ENCODE measurements at places on chromosomes 7 and 10.

DNA sequence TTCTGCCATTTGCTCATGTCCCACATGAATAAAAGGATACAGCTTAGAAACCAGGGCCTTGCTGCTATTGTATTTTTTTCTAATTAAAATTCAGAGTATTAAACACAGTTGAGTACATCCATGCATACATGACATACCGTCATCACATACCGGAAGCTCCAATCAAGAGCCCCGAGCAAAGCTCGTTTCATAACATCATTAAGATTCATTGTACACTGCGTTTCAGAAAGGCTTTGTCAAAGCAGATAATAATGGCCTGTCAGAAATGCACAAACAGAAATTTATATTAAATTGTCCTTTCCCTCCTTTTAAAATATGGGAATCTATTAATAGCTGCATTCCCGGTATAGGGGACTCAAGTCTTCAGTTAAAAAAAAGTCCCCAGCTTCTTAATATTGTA lies 103.4 kb downstream of the PRTFDC1 start:
- no peak for DNase-seq

DNA sequence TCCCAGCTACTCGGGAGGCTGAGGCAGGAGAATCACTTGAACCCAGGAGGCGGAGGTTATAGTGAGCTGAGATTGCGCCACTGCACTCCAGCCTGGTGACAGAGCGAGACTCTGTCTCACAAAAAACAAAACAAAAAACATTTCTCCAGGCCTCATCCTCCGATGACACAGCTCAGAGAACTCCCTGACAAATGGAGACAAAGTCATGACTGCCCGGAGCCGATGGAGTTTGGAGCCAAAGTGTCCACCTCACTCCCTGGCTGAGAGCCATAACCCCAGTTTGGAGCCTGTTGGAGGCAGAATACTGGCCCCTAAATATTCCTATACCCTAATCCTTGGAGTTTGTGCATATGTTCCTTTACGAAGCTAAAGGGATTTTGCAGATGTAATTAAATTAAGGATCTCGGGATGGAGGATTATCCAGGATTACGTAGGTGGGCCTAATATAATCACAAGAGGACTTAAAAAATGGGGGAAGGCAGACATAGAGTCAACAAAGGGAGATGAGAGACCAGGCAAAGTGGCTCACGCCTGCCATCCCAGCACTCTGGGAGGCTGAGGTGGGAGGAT lies 22.7 kb downstream of the SSC4D start:
- DNase-seq, result no peak

DNA sequence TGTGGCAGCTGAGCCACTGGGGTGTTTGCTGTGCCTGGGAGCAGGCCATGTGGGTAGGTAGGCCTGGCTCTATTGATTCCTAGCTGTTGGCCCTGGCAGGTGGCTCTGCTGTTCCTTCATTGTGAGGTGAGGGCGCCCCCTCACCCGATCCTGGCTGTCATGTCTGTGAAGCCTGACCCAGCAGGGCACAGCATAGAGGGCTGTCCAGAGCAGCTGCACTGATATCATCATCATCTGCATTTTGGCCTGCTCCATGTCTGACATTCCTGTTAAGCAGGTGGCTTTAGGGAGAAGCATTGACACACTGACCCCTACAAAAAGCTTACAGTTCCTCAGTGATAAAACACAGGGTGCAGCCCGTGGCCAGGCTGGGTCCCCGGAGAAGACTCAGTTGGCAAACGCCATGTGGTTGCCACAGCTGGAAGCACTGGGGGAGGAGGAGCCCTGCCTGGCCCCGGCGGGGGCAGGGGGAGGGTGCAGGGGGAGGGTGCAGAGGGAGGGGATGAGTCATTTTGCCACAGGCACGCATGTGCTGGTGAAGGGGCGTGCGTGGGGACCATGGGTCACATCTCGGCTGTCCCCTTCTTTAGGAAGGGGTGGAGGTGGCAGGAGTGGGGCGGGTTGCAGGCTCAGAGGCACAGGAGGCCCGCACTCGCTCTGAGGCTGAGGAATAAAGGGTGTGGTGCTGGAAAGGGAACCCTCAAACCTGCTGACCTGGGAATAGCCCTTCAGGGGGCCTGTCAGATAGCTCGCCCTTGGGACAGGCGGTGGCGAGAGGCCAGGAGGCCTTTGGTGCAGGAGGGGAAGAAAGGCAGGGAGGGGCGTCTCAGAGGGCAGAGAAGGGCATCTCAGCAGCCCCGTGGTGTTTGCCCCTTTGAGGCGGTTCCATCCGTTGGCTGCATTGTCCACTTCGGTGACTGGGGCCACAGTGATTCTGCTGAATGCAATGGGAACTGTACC lies 31.6 kb downstream of the IKZF1 start:
- no peak for DNase-seq

- no peak for DNase-seq
Observed at GRCh38 chr7:127396184-127396583, 3.7 kb upstream of the ZNF800 start.

GRCh38 chr10:123645016-123645415 lies 21.1 kb upstream of the GPR26 start:
- DNase-seq, result no peak

DNA sequence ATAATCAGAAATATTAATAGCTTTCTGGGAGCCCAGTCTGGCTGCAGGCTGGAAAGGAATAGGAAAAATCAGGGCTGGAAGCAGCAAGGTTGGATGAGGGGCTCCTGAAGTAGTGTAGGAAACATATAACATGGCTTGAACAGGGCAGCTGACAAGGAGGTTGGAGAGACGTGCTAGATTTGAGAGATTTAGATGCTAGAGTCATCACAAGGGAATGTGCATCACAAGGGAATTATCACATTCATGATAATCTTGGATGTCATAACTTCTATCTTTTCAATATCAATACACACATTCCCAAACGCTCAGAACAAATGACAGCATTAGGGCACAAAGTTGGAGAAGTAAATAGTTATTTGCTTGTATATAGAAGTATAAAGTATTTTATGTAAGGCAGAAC lies 120.9 kb upstream of the EGFR start:
- DNase-seq, result no peak

DNA sequence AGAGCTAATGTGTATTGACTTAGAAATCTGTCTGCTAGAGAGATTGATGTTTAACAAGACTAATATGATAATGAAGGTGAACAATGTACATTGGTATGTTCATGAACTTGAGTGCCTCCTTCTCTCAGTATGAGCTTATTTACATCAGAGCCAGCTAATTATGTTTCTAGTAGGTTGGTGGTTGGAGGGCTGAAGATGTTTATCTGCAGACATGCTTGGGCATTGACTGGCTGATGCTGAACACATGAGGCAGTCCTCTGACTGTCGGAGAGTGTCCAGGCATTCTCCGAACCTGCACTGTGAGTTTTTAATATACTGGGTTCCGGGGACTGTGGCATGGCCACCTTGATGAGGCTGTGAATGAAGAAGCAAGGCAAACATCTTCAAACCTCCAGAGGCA lies 47.5 kb downstream of the BMPER start:
- DNase-seq, result no peak

- DNase-seq, result no peak
Observed at GRCh38 chr7:90155206-90155605, 937 bp downstream of the STEAP1 start.

DNA sequence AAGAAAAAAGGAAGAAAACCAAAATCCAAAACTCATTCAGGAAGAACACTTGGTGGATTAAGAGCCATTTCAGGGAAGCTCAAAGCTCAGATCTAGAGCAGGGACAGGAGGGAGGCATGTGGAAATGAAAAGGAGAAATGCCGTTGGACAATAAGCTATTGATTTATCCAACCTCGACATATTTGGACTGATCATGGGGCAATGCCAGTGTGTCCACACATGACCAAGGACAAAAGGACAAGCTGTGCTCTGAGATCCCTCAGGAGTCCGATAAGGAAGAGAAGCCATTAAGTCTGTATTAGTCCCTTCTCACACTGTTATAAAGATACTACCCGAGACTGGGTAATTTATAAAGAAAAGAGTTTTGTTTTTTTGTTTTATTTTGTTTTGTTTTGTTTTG lies 684.0 kb upstream of the CELF2 start:
- DNase-seq, result no peak

DNA sequence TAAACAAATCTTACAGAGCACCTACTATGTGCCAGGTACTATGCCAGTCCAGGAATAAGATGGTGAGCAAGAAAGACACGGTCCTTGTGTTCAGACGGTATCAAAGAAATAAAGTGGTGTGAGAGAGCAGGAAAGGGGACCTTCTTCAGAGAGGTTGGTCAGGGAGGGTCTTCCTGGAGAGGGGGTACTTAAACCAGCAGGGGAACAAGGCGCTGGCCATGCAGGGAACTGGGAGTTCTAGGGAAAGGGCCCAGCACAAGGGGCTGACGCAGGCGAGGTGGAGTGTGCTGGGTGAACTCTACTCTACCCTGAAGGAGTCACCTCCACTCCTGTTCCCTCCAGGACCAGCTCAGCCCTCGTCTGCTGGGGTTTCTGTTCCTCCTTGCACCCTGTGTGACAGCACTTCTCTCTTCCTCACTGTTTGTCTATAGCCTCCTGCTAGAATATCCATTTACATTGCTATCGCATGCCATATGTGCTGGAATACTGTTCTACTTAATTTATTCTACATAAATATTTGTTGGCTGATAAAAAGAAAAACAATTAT lies 73.5 kb downstream of the AOAH start:
- no peak for DNase-seq

DNA sequence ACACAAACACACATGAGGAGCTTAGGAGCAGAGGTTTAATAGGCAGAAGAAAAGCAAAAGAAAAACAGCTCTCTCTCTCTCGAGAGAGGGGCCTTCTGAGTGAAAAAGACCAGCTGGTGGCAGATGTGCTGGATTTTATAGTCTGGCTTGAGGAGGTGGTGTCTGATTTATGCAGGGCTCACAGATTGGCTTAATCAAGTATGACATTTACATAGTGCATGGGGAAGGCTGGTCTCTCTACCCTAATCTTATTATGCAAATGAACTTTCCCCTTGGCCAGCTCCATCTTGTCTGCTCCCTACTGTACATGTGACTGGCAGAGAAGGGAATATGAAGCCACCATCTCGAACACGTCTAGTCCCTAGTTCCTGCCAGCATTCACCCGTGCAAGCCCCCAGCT lies 219.5 kb upstream of the ZNF804B start:
- DNase-seq, result no peak

DNA sequence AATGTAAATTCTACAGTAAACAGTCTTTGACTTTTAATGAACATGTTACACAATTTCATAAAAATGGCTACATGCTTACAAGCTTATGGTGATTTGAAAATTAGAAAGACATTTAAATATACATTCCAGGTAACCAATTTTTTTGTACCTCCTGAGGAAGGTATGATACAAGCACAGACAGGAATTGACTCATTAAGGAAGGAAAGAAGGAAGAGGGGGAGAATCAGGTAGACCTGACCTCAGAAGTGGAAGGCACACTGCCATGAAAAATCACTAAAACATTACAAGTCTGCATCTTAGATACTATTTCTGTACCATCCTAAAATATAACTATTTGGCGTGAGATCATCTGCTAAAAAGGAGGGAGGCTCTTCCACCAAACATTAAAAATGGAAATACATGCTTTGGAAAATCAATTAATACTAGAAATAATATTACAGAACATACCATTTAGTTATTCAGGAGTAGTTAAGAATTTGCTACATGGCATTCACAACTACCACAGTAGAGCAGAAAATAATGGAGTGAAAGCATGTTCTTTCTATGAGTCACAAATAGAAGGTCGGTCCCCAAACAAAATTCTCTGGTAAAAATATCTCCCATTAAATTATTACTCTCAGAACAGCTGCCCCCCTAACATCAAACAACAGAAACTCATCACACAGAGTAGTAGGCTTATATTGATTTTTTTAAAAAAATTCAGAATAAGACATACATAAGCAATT lies 15.2 kb downstream of the RAB11FIP2 start:
- DNase-seq, result no peak

DNA sequence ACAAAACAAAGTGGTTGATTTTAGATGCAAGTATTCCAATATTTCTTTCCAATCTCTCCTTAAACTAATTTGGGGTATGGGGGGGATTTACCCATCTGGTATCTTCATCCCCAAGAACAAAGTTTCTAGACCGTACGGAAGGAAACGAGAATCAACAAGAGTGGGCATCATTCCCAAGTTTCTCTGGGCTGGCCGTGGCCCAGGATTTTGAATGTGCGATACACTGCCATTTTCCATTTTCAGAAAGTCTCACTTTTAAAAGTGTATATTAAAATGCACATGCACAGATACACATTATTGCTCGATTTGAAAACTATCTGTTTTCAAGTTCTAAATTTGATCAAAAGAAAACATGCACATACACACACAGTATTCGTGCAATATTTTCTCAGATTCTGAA lies 234.5 kb downstream of the CHCHD3 start:
- no peak for DNase-seq

DNA sequence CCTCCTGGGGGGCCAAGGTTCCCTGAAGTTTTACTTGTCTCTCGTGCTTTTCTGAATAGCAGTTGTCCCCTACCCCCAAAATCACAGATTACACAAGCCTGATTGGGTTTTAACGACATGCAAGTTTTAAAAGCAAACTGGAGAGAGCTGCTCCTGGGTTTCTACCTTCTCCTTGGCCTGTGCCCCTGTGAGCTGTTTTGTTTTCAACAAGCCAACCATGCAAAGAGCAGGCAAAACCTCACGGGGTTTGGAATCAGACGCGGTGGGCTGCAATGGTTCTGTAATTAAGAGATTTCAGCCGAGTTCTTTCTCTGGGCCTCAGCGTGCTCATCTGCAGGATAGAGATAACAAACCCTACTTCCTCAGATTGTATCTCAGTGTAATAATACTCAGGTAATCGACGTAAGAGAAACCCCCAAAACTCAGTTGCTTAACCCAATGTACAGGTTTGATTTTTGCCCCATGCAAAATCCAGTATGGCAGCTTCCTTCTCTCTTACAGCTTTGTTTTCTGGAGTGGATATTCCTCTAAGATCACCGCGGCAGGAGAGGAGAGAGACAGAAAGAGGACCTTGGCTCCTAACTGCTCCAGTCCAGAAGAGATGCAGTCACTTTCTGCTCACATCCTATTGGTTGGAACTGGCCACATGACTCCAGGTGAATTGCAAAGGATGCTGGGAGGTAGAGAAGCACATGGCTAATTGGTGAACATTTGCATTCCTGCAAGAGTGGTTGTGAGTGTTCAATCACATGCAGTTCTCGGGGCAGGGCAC lies 42.0 kb downstream of the MYL10 start:
- no peak for DNase-seq

- DNase-seq, result no peak
Observed at GRCh38 chr7:52355053-52355452, 680.4 kb upstream of the POM121L12 start.

DNA sequence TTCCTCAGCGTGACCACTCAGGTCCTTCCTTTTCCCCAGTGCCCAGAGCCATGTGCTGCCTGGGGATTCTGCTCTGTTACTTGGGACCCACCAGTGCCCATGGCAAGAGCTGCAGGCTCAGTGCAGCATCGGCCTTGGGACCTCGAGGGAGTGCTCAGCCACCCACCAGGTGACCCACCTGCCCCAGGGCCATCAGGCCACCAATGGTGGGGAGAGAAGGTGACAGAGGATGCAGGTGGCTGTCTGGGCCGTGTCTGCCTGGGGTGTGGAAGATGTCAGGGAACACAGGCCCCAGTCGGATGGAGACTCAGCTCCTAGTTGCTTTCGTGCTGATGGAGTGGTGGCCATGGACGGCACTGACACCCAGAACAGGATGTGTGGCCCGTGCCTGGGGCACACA lies 104.7 kb upstream of the FAM20C start:
- DNase-seq, result no peak

- DNase-seq, result no peak
Observed at GRCh38 chr10:94023906-94024305, 30.2 kb downstream of the PLCE1 start.

Data from stimulated activated CD4-positive, alpha-beta T cell treated with anti-CD3 and anti-CD28 coated beads, Interleukin-1b, Interleukin-23, amount 100 ng/mL, for 24 hours (primary cell).